ENCODE measurements at places on chromosomes 3 and 15. TPM values are rescaled to one million over a fixed set of nuclear protein-coding genes. Genes with fewer than 3 reads are reported as not detected.

FANCD2OS gene
- total RNA-seq, result not detected

UBE2E1 gene
- 127 TPM for total RNA-seq

- no peak for DNase-seq
- H3K27ac ChIP-seq, result no peak overlapping the region
- H3K4me3 ChIP-seq, result no peak overlapping the region
- no peaks in the 10 kb centered on the region for H3K4me1 ChIP-seq
Observed at GRCh38 chr3:160999274-160999673, 105.9 kb downstream of the B3GALNT1 start.

ZNF710 gene
- total RNA-seq, result 16.7 TPM

SCG5 gene
- total RNA-seq, result 0.33 TPM

GRCh38 chr15:70095408-70096214 is 2.1 kb downstream of the TLE3 start:
- peaks cover 65% of the 10 kb centered on the region for H3K4me1 ChIP-seq
- H3K36me3 ChIP-seq, result peaks cover 44% of the 10 kb centered on the region
- H3K27me3 ChIP-seq, result no peaks in the 10 kb centered on the region
- DNase-seq, result no peak
- peak overlapping the region; percentile 97 for H3K27ac ChIP-seq
- H3K4me3 ChIP-seq, result peak overlapping the region; percentile 75

SLC22A13 gene
- 0.49 TPM for total RNA-seq

ZPLD1 gene
- not detected for total RNA-seq

DNA sequence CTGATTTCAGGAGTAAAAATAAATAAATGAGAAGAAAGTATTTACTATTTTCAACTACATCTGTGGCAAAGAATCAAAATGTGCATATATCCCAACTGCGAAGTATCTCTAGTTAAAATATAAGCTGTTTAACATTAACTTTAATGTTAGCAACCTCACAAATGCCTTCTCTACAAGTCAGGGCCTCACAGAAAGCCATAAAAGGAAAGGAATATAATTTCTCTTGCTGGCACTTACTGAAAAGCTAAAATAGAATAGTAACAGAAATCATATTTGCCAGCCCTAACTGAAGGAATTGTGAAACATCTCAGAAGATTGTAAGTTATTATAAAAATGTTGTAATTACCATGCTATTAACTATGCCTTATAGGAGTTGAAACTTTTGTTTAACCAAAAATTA is 65.1 kb upstream of the MBNL1 start:
- H3K27ac ChIP-seq, result peak overlapping the region; percentile 84
- no peak for DNase-seq
- H3K36me3 ChIP-seq, result no peaks in the 10 kb centered on the region

GYG1 gene
- 26.6 TPM for total RNA-seq

DNA sequence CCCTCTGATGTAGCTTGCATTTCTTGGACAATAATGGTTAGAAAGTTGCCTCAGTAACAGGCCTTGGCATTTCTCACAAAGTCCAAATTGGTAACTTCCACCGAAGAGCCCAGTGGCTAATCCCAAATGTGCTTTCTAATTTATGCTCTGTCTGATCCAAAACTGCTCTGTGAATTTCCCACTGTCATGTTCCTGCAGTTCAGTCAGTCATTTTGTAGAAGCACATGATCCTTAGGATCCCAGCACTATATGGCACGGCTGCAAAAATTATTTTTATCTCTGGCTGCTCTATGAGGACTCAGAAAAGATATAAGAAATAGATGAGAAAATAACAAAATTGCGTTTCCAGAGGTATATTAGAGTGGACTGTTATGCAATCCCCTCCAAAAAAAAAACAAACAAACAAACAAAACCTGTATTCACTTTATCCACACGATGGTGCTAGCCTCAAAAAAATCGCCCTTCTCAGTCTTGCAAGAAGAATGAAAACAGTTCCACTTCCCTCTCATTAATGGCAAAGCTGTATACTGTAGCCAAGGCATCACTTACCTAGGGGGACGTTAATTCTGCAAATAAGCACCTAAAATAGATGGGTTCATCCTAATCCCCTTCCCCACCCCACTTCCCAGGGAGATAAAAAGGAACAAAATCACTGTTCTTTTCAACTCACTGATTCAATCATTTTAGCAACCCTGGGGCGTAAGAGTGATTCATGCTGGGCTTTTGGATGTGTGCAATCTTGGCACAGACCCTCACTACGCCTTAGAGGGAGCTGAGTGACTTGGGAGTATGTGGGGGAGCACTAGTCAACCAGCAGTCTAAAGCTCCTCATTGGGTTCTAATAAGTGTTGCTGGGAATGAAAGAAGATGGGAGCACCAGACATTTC is 61.3 kb downstream of the TMCO5A start:
- H3K4me3 ChIP-seq, result no peak overlapping the region
- peak; percentile 41 for DNase-seq
- H3K36me3 ChIP-seq, result no peaks in the 10 kb centered on the region
- H3K27me3 ChIP-seq, result no peaks in the 10 kb centered on the region
- no peaks in the 10 kb centered on the region for H3K4me1 ChIP-seq

DNA sequence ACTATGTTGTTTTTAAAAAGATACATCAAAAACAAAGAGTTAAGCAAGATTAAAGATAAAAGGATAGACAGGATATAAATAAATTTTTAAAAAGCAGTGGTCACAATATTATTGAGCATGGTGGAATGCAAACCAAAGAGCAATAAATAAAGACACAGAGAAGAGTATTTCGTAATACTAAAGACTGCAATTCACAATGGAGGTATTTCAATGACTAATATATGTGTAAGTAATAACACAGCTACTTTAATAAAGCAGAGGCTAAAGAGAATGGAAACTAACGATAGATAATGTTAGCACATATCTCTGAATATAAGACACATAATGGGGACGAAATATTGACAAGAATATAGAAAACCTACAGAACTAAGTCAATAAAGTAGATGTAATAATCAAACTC is 219.6 kb downstream of the WDR72 start:
- no peaks in the 10 kb centered on the region for H3K27me3 ChIP-seq
- no peaks in the 10 kb centered on the region for H3K36me3 ChIP-seq
- H3K4me3 ChIP-seq, result no peak overlapping the region
- DNase-seq, result no peak
- H3K4me1 ChIP-seq, result no peaks in the 10 kb centered on the region
- H3K27ac ChIP-seq, result no peak overlapping the region

DNA sequence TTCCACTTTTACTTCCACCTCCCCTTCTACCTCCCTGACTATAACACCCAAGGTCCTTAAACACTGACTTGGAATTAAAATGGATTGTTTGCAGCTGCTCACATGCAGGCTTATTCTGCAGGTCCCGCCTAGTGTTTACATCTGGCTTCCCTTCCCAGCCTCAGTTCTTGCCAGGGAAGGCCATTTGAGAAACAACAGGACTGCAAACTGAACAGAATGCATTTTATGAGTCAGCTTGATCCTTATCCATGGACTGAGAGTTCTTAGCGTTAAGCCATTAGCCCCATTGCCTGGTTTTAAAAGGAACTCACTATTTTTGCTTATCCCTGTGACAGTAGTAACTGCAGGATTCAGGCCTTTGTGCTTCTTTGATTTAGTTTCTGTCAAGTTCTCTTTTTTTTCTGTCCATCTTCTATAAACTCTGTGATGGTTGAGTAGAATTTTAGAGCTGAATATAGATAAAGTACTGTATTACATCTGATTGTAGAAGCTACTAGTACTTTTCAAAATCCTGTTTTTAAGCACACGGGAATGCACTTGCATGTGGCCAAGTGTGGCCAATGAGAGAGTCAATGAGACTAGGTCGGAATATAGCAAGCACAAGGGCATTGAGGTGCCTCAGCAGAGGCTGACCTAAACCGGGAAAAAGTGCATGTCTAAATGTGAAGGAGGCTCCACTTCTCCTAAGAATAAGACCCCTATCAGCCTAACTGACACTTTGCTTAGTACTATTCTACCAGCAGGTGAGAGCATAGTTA is 106.4 kb downstream of the TUSC7 start:
- H3K36me3 ChIP-seq, result no peaks in the 10 kb centered on the region
- no peak for DNase-seq
- no peak overlapping the region for H3K4me3 ChIP-seq
- H3K27me3 ChIP-seq, result no peaks in the 10 kb centered on the region

GRCh38 chr3:33932010-33932764 is 133.8 kb downstream of the PDCD6IP start:
- no peak for DNase-seq
- peaks cover 11% of the 10 kb centered on the region for H3K4me1 ChIP-seq
- H3K4me3 ChIP-seq, result no peak overlapping the region
- H3K27ac ChIP-seq, result no peak overlapping the region

TMEM158 gene
- total RNA-seq, result 33.2 TPM

FOXL2 gene
- total RNA-seq, result 21.4 TPM
